Retinal pigment epithelial cell (primary cell): ENCODE measurements at places on chromosomes 13 and 19.

- DNase-seq, result no peak
These were observed 3.9 kb upstream of the KBTBD6 start for GRCh38 chr13:41136396-41137031.

GRCh38 chr19:12969292-12969988, at the start of gene DAND5:
Gene DAND5, plus strand, starts transcription at chr19:12969576. Its CDS starts 85 bp downstream, at chr19:12969661.
- no peak for DNase-seq

DNA sequence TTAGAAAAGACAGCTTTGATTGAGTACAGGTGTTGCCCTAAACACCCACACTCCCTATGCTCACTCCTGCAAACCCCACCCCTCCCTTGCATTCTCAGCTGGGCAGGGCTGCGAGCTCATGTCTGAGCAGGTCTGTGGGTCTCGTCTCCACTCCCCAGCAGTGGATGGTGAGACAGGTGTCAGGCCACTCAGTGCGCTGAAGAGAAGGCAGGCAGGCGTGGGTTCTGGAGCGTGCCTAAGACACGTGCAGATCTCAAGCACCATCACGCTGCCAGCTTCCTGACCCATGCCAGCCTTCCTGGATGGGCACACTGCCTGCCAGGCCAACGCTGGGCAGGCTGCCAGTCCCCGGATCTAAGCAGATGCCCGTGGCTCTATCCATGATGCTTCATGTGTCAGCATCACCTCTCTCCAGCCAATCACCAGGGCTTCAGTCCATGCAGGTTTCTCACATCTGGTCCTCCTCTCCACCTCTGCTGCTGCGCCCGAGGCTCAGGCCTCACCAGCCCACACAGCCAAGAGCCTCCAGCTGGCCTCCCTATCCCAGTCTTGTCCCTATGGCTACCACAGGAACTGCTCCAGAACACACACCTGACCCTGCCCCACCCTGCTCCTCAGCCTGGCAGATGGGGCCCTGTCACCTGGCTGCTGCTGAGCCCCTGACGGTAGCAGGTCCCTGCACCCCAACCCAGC, 42.6 kb downstream of the EPS15L1 start:
- DNase-seq, result no peak

GRCh38 chr19:38383743-38384142, 4.1 kb downstream of the GGN start:
- no peak for DNase-seq

GRCh38 chr13:91708558-91708957, 310.1 kb downstream of the GPC5 start:
- no peak for DNase-seq

DNA sequence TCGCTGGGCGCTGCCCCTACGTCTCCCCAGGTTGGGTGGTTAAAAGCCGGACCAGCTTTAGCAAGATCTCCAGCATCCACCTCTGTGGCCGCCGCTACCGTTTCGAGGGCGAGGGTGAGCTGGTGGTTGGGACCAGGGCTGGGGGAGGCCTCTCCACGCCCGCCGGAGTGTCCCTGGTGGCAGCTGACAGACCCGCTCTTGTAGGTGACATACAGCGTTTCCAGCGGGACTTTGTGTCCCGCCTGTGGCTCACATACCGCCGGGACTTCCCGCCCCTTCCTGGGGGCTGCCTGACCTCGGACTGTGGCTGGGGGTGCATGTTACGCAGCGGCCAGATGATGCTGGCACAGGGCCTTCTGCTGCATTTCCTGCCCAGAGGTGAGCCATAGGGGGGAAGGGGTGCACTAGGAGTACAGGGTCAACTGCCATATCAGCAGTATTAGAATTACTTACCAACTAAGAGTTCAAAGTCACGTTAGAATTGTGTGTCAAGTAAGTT, 1.1 kb downstream of the ATG4D start:
- DNase-seq, result no peak

DNA sequence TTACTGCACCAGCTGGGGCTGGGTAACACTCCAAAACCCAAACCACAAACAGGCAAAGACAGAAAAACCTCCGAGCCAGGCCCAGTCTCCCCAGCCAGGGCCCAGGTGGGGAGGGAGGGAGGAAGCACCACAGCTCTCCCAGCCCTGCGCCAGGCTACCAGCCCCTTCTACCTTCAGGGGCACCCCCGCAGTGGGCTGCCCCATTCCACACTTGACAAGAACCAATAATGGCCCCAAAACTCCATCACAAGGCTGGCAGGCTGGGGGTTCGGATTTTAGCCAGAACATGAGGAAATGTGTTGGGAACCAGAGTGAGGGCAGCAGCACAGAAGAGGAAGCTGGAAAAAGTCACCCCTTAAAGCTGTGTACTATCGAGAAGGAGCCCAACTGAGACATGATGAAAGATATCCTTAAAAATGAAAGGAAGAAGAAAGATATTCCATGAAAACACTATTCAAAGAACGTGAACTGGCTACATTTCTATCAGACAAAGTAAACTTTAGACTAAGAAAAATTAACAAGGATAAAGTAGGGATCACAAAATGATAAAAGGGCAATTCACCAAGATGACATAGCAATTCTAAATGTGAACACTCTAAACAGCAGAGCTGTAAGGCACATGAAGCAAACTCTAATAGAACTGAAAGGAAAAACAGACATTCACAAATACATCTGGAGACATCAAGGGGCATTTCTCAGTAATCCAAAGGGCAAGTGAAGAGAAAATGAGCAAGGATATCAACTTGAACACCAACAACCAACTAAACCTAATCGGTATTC, 12.9 kb downstream of the TUBGCP3 start:
- DNase-seq, result no peak

DNA sequence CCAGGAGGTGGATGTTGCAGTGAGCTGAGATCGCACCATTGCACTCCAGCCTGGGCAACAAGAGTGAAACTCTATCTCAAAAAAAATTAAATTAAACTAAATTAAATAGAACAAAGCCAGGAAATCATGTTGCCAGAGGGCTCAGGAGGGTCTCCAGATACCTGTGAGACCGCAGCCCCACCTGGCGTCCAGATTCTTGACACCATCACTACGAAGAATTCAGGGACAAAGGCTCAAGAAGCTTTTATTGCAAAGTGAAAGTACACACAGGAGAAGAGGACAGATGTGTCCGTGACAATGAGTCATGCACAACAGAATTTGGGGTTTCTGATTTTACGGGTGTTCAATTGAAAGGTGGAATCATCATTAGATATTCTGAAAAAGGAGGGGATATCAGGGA, 76.6 kb downstream of the STOML3 start:
- no peak for DNase-seq

DNA sequence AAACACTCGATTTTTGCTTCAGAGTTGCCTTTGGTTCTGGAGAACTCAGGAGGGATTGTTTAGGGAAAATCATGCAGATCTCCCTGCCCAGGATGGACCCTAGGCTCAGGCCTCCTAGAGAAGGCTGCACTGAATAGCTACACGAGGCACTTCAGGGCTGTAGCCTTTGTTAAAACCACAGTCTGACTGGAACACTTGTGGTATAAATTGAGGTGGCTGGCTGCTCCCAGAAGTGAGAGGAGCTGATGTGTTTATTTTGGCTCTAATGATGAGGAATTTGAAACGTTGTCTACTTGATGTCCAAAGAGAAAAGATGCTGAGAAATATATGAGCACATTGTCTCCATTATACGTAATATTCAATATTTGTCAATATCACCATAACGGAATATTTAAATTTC, 762.1 kb upstream of the ARGLU1 start:
- DNase-seq, result no peak

DNA sequence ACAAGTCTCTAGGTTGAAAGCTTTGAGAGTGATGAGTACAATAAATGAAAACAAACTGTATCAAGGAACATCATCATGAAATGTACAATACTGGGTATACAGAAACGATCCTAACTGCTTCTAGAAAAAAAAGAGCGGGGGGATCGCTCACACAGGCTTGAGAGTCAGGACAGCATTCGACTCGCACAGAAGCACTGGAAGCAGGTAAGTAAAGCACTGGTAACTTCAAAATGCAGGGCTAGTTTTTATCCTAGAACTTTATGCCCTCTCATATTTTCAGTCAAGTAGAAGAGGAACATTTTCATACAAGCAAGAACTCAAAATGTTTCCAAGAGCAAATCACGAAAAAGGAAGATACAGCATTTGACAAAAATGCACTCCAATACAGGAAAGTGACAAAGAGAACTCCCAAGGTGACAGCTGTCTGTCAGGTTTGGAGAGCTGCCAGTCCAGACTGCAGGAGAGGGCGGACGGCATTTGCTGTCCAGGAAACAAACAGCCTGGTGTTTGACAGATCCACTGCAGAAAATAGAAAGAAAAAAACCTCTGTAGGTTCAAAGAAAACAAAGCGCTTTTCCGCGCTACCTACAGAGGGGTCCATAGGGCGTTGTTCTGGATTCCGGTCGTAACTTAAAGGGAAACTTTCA, 58.2 kb upstream of the XPO4 start:
- no peak for DNase-seq

DNA sequence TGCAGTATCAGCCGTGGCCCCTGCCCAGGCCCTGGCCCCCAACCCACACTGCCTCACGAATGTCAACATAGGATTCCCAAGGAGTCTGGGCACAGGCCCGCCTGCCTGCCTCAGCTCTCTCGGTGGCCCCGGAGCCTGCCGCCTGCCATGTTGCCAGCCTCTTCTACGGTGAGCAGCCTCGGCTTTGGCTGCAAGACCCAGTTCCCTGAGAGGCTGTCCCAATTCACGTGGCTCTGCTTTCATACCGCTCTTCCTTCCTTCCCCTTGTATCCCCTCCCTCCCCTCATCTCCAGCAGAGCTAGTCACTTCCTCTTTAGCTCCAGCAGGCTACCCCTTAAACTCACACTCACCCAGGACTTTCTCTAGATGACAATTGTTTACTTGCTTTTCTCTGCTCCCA, 42.7 kb downstream of the SERP2 start:
- DNase-seq, result no peak

DNA sequence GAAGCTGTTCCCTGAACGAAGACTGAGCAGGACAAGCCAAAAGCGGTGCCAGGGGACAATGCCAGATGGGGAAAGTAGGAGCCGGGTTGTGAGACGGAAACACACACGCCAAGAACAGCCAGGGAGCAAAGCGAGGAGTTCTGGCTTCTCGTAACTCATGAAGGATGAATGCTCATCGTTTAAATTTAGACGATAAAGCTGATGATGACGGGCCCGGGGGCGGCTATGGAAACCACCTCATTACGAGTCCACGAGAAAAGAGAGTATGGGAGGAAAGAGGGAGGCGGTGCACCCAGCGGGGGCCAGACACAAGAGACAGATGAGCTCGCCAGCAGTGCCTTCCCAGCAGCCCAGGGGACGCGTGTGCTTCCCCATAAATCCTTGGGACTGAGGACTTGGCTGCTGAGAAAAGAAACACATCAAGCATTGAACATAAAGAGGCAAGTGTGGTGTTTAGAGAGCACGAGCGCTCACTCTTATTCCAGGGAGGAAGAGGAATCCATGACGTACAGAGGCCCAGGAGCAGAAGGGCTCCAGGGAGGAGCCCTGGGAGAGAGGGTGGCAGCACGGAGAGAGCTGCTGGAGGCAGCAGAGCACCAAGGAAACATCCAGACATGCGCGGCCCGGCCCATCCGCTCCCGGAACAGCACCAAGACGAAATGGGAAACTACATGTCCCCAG, 70.7 kb downstream of the EPS15L1 start:
- no peak for DNase-seq

- no peak for DNase-seq
These were observed 358.5 kb downstream of the TBC1D4 start for GRCh38 chr13:75123428-75123827.

DNA sequence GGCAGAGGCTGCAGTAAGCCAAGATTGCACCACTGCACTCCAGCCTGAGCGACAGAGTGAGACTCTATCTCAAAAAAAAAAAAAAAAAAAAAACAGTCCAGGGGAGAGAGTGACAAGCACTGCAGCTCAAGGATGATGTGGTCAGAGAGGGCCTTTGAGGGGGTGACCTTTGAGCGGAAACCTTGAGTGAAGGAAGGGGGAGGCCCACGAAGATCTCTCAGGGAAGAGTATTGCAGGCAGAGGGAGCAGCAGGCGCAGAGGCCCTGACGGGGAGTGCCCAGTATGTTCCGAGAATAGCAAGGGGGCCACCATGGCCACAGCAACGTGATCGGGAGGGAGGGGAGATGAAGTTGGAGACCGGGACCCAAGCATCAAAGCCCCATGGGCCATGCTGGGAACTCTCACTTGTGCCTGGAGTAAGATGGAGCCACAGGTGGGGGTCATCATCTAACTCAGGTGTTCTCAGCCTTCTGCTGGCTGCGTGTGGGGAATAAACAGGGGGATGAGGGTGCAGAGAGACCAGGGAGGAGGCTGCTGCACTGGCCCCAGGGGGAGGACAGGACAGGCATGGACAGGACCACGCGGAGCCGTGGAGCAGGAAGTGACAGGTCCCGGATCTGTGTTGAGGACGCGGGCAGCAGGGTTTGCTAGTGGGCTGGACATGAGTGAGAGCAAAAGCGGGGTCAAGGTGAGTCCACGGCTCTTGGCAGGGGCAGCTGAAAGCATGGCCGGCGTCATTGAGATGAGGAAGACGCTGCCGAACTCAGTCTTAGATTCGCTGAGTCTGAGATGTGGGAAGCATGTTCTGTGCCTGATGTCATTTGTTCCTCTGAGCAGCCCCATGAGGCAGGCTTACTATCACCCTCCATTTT, 60.4 kb downstream of the DPF1 start:
- DNase-seq, result no peak

DNA sequence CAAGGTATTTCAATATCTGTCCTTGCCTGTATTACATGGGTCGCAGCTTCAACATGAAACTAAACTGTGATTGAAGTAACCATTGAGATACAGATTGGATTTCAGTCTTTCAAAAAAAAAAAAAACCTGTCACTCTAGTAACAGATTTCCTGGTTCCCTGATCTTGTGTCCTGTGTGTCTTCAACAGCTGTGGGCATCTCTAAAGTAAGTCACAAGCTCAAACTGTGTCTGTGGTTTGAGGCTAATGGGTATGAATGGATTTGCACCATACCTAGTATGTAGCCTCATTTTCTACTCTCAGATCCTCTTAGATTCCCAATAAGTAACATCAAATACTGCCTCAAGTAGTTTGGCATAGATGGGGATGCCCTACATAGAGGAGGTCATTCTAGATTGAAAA, 300.1 kb downstream of the COG6 start:
- DNase-seq, result no peak

DNA sequence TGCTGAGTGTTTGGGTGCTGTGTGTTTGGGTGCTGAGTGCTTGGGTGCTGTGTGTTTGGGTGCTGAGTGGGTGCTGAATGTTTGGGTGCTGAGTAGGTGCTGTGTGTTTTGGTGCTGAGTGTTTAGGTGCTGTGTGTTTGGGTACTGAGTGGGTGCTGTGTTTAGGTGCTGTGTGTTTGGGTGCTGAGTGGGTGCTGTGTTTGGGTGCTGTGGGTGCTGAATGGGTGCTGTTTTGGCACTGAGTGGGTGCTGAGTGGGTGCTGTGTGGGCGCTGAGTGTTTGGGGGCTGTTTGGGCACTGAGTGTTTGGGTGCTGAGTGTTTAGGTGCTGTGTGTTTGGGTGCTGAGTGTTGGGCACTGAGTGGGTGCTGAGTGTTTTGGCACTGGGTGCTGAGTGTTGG, 48.5 kb upstream of the F7 start:
- DNase-seq, result no peak

DNA sequence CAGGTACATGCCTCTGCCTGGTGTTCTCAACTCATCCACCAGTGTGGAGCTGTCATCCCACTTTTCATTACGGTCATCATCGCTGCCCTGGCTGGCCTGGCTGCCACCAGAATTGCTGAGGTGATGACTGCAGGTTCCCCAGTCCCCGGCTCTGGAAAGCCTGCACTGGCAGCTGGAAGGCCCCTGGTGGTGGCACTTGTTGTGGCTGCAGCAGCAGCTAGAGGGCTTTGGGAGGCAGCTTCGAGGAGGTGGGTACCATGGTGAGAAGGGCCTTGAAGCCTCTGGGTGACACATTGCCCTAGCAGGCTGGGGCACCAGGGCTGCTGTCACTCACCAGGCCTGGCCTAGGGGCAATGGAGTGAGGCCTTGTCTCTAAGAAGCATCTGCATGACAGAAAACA, 25.3 kb upstream of the ZNF14 start:
- no peak for DNase-seq
